ENCODE measurements at places on chromosomes 1 and 21.

DNA sequence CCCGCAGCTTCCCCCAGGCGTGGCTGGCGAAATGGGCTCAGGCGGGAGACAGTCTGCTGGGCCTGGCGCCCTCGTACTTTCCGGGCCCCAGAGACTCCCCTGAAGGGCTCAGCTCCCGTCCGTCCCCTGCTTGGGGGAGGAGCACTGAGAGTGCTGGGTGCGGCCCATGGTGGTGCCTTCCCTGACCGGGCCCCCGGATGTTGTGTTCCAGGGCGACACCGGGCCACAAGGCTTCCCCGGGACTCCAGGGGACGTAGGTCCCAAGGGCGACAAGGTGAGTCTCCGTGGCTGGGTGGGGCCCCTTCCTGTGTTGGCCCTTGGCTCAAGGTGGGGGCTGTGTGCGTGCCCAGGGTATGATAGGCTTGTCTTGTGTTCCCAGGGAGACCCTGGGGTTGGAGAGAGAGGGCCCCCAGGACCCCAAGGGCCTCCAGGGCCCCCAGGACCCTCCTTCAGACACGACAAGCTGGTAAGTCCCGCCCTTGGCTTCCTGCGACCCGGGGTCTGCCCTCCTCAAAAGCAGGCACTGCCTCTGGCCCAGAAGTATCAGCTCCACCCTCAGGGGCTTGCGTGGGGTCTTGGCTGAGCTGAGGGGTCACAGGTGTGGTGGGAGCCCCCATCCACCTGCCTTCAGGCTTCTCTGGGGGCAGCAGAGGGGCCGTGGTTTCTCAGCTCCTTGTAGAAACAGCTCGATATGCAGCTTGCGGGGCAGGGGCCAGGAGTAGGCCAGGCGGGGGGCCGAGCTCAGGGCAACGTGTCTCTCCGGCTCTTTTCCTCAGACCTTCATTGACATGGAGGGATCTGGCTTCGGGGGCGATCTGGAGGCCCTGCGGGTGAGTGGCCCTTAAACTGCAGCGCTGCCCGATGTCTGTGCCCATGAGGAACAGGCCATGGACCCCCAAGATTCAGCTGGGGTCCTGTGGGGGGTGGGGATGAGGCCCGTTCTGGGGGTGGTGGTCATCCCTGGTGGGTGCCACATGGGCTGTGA, 62.3 kb downstream of the SLC19A1 start:
- no peak for DNase-seq

DNA sequence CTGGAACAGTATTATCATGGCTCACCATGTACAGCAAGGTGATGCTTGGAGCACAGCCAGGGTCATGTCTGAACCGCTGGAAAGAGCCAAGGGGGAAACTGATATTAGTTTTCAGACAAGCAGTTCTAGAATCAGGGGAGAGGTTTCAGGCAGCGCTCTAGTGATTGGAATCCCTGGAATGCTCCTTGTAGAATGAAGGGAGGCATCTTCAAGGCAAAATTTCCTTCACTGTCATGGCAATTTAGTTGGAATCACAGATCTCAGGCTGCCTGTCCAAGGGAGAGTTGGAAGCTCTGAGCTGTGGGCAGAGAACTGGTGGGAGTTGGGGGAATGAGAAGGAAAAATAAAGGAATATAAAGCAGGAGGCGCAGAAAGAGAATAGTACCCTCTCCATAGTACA, 737.1 kb downstream of the PTPRU start:
- DNase-seq = no peak

- DNase-seq = no peak
Measured at GRCh38 chr1:195733408-195733807, 874.8 kb downstream of the KCNT2 start.

GRCh38 chr1:118337346-118337745, 152.3 kb upstream of the SPAG17 start:
- no peak for DNase-seq

DNA sequence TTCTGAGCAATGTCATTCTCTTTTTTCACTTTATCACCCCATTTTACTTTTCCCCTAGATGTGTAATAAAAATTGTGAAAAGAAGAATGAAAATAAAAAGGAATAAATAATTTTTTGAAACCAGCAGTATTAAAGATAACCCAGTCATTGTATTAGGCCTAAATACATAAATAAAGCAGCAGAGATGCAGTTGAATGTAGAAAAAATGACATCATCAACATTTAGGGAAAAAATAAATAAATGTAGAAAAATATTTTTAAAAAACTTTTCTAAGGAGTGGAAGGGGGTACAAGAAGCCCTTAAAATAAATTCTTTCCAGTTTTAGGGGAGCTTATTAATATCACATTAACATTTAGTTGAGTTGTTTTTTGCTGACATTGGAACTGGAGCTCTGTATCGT, 15.3 kb upstream of the ENAH start:
- DNase-seq = no peak

- DNase-seq = no peak
Measured at GRCh38 chr1:94321662-94322061, 84.3 kb upstream of the ARHGAP29 start.

- no peak for DNase-seq
Measured at GRCh38 chr1:236120721-236121153, 21.6 kb upstream of the GPR137B start.

- no peak for DNase-seq
Measured at GRCh38 chr1:16374266-16374665, 7.2 kb downstream of the SZRD1 start.

GRCh38 chr21:26846036-26846931, 1.1 kb upstream of the ADAMTS1 start:
- peak; percentile 84 for DNase-seq

DNA sequence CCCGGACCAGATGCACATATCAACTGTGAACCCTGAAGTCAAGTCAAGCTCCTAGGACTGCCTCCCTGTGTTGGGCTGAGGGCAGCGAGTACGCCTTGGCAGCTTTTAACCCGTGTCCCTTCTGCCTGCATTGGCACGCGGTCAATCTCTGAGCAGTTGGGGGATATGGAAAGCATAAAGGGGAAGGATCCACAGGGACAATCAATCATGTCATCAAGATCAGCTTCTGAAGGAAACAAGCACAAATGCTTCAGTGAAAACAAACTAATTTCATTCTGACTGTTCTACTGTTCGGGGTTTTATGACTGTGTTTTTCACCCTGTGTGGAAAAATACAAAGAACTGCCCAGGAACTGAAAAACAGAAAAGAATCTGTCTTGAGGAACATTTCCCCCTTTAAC, 106.2 kb downstream of the RUNX1 start:
- DNase-seq = no peak

DNA sequence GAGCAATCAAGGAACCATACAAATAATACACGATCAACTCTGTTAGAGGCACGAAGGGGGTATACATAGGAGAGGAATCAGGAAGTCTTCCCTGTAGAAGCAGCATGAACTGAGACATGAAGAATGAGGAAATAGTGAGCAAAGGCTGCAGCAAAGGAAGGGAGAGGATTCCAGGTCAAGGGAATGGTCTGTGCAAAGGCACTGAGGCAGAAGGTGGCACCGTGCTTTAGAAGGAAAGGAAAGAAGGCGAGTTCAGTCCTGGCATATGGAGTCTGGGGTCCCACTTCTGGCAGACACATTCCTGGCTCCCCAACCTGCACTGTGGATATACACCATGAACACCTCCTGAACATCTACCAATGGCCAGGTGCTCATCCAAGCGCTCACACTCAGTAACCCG, 56.1 kb downstream of the GLIS1 start:
- no peak for DNase-seq

- DNase-seq = no peak
Measured at GRCh38 chr1:111234258-111234657, 6.7 kb downstream of the CHI3L2 start.

DNA sequence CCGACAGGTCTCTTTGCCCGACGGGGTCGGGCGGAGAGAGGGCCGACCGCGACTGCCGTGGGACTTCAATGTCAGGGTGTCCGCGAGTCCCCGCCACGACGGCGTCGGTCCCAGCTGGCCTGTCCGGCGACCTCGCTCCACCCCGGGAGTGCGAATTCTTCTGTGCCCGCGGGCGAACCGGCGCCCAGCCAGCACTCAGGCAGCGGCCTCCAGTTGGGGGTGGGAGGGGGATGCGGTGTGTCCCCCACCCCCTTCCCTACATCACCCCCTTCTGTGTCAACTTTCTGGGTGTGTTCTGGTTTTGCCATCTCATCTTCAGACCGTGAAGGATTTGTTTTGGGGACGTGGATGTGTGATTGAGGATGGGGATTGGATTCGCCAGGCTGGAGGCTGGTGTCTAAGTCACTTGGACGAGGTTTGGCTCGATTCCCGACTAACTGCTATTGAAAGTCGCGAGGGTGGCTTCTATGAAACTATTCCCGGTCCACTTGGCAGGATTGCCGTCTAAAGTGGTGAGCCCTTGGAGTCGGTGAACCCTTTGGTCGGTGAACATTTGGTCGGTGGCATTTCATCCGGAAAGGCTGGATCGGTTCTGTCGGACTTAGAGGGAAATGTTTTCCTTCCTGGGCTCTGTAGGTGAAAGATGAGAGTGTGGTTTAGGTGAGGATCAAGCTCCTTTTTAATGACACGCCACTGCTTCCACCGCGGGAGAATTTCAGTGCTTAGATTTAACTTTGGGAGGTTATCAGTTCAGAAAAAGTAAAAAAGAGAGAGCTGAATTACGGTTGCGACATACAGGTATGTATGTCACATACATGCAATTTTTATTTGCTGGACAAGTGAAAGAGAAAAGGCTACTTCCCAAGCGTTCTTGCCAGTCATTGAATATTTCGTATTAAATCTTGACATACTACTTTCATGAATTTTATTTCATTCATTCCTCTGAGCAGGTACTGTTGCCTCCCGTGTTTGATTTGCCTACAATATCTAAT, 771 bp downstream of the ABCD3 start:
- DNase-seq = no peak

DNA sequence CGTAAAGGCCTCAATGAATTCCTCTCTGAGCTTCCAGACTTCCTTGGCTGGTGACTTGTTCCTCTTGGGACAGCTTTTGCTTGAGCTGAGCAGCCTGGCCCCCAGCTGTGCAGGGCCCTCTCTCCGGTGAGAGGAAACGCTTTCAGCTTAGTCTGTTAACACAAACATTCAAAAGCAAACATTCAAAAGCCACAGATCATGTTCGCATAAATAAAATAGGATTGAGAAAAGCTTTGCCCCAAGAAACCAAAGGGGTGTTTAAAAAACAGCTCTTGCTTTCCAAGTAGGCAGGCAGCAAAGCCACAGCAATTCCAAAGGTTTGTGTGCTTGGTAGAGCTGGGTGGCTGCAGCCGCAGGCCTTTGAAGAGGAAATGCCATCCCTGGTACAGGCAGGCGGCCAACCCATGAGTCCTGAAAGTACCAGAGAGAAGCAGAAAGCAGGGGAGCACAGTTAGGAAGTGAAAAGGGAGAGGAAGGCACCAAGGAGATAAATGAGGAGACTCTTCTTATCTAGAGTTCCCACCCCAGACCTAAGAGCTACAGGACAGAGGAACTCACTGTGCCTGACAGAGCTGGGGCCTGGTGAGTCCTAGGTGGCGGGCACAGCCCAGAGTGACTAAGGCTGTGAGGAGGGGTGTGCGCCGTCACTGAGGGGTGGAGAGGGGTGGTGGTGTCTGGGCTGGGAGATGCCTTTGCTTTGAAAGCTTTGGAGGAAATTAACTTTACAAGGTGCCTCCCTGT, 48.4 kb downstream of the CCN1 start:
- peak; percentile 47 for DNase-seq

DNA sequence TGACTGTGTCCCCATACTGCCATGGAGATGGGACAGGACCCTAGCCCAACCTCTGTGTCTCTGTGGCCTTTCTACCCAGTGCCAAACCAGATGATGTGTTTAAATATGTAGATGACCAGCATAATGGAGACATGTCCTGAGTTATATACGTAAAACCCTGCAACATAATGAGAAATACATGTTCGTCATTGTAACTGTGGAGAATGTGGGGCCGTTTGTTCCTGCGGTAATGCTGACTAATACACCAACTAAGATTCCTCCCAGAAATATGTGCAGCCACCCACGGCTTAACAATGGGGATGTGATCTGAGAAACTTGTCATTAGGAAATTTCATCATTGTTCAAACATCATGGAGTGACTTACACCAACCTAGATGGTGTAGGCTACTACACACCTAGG, 71.7 kb upstream of the SIM2 start:
- DNase-seq = no peak

DNA sequence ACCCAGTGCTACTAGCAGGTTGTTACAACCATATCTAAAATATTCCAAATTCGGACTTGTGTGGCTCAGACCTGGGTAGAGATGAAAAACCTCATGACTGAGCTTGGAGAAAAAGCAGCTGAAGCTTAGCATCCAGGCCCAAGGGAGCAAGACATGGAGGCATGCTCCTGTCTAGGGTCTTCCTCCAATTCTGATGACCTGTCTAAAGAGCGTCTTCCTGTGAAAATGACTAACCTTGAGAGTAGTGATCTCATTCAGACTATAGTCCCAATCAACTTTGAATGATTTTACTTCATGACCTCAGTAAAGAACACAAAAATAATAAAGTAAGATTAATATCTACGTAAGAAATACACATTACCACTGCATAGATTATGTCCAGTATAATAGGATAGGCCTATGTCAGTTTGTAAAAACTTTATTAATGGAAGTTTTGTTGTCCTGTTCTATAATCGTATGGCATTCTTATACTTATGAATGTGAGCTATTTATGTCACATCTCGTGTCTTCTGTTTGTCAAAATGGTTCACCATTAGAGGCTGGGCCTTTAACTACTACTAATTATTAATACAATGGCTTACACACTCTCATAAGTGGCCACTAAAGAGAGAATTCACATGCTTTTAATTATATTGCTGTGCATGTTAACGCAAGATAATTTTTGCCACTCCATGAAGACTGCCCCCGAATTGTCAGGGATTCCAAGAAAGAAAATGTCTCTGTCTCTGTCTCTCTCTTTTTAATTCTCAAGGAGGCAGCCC, 201.3 kb downstream of the NCAM2 start:
- DNase-seq = no peak

DNA sequence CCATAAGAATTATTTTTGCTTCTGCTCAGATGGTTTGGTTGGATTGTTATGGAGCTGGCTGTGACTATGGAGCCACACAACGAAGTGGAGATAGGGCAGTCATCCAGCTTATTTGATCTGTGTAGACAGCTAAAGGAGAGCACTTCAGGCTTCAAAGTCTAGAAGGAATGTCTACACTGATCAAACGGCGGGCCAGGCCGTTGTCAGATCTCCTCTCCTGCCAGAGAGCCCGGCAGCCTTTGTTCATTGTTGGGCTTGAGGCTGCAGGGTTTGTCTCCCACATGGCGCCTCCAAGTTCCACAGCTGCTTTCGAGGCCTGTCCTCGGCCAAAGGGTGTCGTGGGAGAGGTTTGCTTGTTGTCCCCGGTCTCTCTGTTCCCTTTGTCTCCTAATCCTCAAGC, 2.8 kb upstream of the STMN1 start:
- no peak for DNase-seq

GRCh38 chr1:5907966-5908365, 84.3 kb downstream of the NPHP4 start:
- peak; percentile 22 for DNase-seq
